ENCODE measurements at places on chromosomes 4 and X.

DNA sequence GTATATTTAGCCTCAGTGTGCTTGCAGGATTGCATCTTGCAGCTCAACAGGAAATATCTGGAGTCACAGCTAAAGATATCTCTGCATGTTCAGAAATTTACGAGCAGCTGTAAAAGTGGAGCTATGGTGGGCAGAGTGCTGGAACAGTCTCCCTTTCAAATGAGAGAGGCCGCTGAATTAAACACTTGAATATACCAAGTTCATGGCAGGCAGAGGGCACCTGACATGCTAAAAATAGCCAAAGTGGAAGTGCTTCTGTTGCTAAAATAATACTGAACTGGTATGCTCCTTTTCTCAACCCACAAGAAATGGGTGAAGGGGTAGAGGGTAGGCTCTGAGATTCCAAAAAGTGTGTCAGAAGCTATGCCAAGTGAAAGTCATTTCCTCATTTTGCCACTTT lies 98.1 kb downstream of the MGST2 start:
- no peak for DNase-seq

- peak; percentile 7 for DNase-seq
Observed at GRCh38 chrX:110146521-110146920, 143.6 kb downstream of the TMEM164 start.

DNA sequence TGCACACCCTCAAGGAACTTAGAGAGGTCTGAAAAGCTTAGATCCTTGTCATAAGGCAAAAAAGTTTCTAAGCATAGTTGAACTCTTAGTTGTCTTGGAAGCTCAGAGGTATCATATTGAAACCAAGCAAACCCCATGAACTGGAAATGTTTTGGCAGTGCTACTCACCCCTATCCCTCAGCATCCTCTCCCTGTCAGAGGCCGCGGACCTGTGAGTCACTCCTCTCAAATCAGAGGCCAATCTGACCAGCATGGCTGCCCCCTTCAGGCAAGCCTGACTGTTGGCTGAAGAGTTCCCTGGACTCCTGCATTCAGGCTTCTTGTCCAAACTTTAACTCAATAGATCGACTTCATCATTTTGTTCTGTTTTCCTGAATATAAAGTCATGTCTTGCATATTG lies 69.4 kb downstream of the KCNIP4 start:
- no peak for DNase-seq

GRCh38 chr4:61397174-61397573 lies 197.0 kb downstream of the ADGRL3 start:
- DNase-seq, result no peak

- no peak for DNase-seq
Observed at GRCh38 chrX:3094261-3094660, 53.0 kb downstream of the ARSF start.

GRCh38 chr4:8459867-8460445 lies 19.4 kb downstream of the TRMT44 start:
- DNase-seq, result no peak

GRCh38 chr4:119725011-119725410 lies 96.4 kb upstream of the PDE5A start:
- no peak for DNase-seq

- DNase-seq, result no peak
Observed at GRCh38 chrX:40470830-40471429, 109.8 kb upstream of the ATP6AP2 start.

- DNase-seq, result no peak
Observed at GRCh38 chrX:53704294-53704693, 17.8 kb upstream of the HUWE1 start.

DNA sequence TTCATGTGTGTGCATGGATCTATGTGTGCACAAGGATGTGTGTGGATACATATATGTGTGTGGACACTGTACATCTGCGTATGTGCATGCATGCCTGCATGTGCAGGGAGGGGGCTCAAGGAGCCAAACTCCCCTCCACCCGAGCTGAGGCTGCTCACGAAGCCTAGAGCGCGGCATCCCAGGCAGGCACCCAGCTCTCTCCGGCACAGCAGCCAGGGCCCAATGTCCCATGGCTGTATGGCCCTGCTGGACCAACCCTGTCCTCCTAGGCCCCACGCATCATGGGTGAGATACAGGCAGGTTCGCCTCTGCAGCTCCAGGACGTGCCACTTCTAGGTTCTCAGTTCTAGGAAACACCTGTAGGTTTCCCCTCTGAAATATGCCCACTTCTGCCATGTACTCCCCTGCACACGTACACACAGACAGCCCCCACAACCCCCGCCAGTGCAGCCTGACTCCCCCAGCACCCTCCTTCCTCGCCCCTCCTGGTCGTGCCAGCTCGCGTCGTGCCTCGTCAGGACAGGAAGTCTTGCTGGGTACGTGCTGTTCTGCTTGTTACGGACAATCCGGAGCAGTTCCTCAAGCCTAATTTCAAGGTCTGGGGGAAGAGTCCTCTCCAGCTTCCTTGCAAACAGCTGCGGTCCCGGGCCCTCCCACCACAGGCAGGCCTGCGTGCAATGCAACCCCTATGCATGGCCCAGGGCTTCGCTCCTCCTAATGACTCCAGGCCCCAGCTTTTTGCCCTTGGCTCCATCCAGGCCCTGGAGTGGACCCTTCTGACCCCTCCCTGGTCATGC lies 3.2 kb upstream of the ADRA2C start:
- DNase-seq, result no peak

DNA sequence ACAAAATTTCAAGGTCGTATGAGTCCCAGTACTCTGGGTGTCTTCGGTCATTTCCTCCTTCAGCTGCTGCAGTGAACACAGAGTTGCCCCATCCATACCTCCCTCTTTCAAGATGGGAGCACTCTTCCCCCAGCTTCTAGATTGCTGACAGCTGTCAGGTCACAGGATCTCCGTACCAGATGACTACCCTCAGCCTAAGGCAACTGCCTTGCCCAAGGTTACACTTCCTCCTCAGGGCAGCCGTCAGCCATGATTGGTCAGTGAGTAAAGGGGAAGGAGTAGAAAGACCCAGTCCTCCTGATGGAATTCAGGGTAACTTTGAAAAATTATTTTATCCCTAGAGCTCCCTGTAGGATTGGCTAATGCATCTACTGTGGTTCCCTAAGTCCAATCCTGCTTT lies 81.6 kb downstream of the NAF1 start:
- no peak for DNase-seq

DNA sequence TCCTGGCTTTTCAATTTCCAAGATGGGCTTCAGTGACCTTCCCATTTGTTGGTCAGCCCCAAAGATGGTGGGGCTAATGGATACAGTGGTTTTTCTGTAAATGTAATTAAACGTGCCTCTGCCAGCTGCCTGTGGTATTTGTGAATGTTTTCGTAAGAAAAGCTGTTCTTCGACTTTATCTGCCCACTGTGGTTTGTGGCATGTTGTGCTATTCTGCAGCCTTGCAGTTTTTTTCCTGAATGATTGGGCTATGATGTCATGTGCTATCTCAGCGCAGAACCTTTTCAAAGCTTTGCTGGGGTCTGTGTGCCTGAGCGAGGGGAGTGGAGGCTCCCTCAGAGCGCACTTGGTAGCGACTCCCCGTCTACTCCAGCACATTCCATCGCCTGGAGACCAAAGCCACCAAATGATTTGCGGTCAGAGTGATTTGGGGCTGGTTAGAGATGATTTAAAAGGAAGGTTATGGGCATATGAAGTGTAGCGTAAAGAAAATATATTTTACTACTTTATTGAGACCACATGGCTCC lies 137.5 kb downstream of the PALLD start:
- no peak for DNase-seq

DNA sequence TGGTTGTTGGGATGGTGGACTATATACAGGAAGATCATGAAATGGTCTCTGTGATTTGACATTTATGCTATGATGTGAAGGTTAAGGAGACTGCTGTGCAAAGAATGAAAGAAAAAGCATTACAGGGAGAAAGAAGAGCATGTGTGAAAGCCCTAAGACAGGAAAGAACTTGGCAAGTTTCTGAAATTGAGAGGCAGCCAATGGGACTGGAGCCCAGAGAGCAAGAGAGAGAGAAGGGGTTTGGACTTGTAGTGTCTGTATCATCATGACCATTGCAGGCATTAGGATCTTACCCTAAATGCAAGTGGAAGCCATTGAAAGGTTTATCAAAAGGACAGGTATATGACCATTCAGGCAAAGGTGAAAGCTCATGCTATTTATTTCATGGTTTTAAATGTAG lies 147.1 kb downstream of the NAA11 start:
- no peak for DNase-seq

DNA sequence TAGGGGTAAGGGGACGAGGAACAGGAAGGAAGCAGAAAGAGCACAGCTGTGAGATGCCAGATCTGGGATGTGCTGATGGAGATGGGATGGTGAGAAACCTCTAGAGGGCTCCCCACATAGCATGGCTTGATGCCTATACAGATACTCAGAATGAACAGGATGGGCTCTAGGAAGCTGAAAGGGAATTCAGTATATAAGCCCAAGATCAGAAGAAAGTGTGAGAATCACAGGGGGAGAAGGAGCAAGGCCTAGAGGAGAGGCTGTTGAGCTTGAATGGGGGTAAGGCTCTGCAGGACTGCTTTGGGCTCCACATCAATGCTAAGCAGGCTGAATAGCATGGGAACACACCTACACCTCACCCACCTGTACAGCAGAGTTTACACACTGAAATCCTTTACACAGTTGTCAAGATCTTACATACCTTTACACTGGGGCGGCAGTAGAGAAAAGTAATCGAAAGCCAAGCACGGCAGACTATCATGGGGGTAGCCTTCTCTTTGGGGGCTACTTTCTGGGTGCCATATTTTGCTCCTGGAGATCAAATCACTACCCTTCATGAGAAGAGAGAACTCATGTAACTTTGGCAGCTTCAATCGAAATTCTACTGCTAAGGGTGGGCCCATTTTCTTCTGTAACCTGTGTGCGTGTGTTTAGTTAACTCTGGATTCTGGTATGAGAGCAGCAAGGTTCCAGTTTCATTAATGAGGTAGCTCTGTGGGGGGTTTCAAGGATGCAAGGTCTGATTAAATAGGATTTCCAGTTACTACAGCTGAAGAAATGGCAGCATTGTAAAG lies 30.6 kb downstream of the HOPX start:
- no peak for DNase-seq

GRCh38 chr4:26842911-26843310 lies 17.7 kb upstream of the STIM2 start:
- DNase-seq, result no peak

GRCh38 chr4:23476515-23477090 lies 413.2 kb downstream of the PPARGC1A start:
- DNase-seq, result no peak

DNA sequence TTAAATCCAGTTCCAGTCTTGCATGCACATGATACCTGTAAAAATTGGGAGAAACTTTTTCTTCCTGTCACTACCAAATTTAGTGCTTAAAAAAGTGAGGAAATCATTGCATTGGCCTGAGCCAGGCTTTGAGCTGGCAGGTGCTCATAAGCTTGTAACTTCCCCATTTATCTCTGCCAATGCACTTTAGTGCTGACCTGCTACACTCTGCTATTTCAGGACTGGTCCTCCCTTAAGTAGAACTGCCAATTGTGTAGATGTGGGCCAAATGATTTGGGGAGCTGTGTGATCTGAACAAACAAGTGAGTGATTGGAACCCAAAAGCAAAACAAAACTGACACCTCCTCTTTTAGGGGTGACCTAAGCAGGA lies 51.8 kb downstream of the ZNF827 start:
- no peak for DNase-seq

GRCh38 chr4:149884046-149884445 lies 68.4 kb upstream of the IQCM start:
- DNase-seq, result no peak

DNA sequence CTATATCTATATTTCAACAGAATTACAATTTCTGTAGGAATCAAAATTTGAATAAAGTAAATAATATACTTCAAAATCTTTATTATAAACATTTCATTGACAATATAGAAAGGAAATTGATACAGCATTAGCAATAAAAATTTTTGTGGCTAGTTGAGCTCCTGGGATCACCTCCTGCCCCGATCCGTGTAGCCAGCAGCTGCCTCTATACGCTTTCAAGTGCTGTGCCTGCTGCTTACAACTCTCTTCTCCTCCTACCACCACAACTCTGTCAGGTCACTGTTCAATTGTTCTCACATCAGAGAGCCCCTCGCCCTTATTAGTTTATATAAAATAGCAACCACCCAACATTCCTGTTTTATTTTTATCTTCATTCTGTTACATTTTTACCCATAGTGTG lies 27.6 kb downstream of the INPP4B start:
- DNase-seq, result no peak

DNA sequence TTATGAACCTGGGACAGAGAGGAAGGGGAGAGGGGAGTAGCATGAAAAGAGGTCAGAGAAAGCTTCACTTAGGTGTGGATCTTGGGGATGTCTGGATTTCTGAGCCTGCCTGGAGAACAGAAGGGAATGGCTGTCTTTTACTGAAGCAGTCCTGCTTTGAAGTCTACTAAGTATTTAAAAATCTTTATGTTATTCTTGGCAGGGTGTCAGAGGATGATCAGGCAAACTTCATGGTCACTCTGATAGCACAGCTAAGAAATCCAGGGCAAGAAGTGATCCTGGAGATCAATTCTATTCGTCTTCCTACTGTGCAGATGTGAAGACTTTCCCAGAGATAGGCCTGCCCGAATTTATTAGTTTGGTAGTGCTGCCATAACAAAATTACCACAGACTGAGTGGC lies 464.4 kb upstream of the BOD1L1 start:
- no peak for DNase-seq

DNA sequence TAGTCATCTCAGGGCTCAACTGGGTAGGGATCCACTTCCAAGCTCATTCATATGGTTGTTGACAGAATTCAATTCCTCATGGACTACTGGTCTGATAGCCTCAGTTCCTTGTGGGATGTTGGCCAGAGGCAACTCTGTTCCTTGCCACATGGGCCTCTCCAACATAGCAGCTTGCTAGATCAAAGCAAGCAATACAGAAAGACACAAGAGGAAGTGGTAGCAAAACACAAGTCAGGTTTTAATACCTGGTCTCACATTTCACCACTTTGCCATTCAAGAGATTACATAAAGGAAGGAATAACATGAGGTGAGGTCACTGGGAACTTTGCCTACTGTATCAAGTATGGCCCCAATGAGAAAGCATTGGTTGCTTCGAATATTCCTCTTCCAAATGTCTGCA lies 79.2 kb downstream of the PRSS12 start:
- DNase-seq, result no peak

GRCh38 chrX:3384327-3384726 lies 37.9 kb upstream of the MXRA5 start:
- no peak for DNase-seq

DNA sequence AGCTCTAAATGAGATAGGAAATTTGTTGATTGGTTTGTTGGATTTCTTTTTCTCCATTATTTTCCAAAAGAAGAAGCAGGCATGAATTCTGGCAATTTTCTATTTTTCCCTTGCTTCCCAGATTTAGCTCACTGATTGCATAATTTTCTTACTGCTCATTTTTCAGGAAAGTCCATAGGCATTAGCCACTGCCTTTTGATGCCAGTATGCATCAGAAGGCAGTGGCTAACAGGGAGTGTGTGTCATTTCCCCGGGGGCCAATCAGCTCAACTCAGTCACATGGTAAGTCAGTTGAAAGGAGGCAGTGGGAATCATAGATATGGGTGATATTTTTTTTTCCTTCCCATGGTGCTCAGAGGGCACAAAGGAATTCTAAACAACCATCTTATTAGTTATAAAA lies 156.7 kb downstream of the TRIML1 start:
- DNase-seq, result no peak
